ENCODE measurements at places on chromosomes 7 and 10.

DNA sequence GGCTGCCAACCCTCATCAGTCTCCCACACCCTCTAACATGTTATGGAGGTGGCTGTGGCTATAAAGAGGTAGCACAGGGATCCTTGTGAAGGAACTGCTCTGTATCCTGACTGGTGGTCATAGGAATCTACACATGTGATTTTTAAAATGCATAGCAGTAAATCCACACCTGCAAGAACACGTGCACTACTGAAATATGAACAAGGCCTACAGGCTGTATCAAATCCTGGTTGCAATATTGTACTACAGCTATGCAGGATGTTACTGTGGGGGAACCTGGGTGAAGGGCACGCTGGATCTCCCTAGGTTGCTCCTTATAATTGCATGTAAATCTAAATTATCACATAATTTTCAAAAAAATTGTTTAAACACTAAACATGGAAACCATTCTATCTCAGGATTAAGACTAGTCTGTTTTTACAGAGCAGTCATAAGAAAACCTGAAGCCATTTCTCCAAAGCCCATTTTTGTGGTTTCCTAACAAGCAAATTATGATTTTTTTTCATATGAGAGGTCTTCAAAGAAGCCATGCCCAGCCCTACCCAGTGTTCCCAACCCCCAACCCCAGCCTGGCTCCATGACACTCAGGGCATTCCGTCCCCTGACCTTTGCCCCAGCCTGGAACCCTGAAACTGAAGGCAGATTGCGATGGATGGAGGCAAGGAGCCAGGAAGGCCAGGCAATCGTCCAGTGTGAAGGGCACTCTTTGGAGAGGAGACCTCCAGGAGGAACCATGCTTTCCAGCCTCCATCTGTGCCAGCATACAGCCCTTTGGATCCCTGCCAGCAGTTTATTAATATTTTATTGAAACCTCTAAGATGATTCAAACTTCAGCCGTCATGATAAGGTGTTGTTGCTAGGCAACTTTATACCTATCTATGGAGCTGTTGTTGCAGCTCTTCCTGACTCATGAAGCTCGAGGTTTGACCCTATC is 161.0 kb downstream of the GRID1 start:
- H3K36me3 ChIP-seq, result no peaks in the 10 kb centered on the region
- peaks cover 8% of the 10 kb centered on the region for H3K27me3 ChIP-seq
- no peak for DNase-seq
- no peaks in the 10 kb centered on the region for H3K4me1 ChIP-seq

GRCh38 chr7:121163699-121164098 is 165.1 kb upstream of the WNT16 start:
- peaks cover 7% of the 10 kb centered on the region for H3K36me3 ChIP-seq
- peaks cover 44% of the 10 kb centered on the region for H3K4me1 ChIP-seq
- no peaks in the 10 kb centered on the region for H3K27me3 ChIP-seq

DNA sequence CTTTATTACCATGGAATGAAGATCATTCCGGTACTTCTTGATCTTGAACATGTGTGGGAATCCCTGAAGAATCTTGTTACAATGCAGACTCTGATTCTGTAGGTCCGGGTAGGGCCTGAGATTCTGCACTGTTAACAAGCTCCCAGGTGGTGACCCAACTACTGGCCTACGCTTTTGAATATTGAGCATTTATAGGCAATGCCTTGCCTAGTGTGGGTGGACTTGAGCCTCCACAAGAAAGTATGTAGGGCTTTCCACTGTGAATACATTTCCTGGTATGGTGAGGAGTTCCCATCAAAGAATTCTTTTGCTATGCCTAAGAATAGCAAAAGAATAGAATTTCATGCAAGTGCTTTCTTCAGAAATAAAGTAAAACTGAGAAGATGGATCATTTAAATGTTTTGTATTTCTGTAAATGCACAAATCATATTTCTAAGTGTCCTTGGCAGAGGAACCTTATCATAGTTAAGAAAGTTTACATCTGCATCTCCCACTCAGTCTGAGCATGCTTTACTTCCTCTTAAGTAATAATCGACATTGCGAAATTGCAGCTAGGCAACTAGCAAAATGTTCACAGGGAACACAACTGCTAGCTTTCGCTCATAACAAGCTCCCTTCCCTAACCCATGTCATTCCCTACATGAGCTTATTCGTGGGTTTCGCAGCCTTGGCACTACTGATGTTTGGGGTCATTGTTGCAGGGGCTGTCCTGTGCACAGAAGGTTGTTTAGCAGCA is 71.4 kb downstream of the AHR start:
- H3K27ac ChIP-seq, result no peak overlapping the region
- no peaks in the 10 kb centered on the region for H3K4me1 ChIP-seq
- no peak for DNase-seq
- H3K4me3 ChIP-seq, result no peak overlapping the region
- H3K27me3 ChIP-seq, result no peaks in the 10 kb centered on the region

- no peaks in the 10 kb centered on the region for H3K27me3 ChIP-seq
- peaks cover 31% of the 10 kb centered on the region for H3K4me1 ChIP-seq
- H3K4me3 ChIP-seq, result peak overlapping the region; percentile 21
- no peak overlapping the region for H3K27ac ChIP-seq
Measured at GRCh38 chr7:96685755-96686154, 23.9 kb downstream of the SEM1 start.

GRCh38 chr10:99768556-99768955 is 13.9 kb upstream of the ABCC2 start:
- H3K4me3 ChIP-seq, result no peak overlapping the region
- no peak overlapping the region for H3K27ac ChIP-seq
- no peak for DNase-seq
- no peaks in the 10 kb centered on the region for H3K27me3 ChIP-seq

DNA sequence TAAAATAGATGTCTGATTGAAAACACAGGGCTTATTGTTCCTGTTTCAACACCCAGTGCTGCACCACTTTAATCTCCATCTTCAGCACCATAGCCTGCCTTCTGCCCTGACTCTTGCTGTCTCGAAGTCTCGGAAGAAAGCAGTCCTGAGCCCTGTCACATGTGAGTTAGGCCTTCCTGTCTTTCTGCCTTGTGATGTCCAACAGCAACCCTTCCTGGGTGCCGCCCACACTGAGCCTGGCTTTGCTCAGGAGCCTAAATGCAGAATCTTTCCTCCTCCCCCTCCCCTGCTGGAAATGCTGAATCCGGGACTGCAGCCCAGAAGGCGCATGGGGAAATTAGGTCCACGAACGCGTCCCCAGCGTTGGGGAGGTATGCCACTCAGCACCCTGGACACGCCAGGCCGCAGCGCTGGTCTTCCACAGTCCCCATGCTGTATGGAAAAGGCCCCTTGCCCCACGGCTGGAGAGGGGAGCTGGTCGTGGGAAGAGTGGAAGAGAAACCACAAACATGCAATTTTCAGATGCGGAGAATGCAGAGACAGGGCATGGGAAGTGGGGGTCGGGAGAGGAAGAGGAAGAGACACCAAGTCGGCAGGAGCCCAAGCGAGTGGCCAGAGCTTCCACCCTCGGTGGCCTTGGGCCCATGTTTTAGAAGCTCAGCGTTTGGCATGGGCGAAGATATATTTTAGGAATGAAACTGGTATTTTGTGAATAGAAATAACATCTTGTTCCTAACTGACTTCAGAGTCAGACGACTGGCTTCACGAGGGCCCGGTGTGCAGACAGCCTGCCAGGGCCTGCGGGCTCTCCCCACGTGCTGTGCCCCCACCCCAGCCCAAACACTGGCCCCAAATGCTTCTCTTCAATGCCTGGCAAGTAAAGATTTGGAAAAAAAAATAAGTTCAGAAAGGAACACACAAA is 656.1 kb upstream of the FOXK1 start:
- no peaks in the 10 kb centered on the region for H3K4me1 ChIP-seq
- H3K36me3 ChIP-seq, result no peaks in the 10 kb centered on the region
- no peak for DNase-seq
- H3K27me3 ChIP-seq, result peaks cover 15% of the 10 kb centered on the region
- peak overlapping the region; percentile 2 for H3K4me3 ChIP-seq
- no peak overlapping the region for H3K27ac ChIP-seq

GRCh38 chr10:35202050-35202449 is 75.4 kb downstream of the CREM start:
- H3K4me1 ChIP-seq, result no peaks in the 10 kb centered on the region
- no peak for DNase-seq
- no peak overlapping the region for H3K4me3 ChIP-seq
- H3K36me3 ChIP-seq, result no peaks in the 10 kb centered on the region
- no peaks in the 10 kb centered on the region for H3K27me3 ChIP-seq
- H3K27ac ChIP-seq, result no peak overlapping the region

DNA sequence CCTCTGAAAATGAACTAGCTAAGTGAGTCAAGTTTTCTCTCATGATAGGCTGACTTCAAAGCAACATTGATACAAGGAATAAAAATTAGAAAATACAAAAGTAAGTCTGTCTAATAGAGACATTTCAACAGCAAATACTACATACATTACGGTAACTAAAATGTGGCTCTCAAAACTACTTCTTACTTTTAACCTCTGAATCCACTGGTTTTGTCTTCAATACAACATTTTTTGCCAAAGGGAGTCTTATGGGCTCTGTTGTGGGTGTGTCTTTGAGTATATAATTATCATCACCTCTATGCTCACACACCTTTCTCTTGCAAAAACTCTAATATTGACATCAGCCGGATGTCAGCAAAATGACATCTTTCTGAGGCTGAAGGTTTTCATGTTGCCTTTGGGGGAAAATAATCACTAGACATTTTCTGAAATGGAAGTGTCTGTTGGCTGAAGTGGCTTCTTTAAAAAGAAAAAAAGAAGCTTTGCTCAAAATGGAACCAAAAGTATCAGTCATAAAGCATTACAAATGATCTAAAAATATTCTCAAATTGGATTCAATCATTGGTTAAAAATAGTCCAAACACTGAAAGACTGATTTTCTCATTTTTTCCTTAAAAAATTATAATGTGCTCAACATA is 41.8 kb upstream of the FAM133B start:
- H3K36me3 ChIP-seq, result peaks cover 19% of the 10 kb centered on the region
- no peak overlapping the region for H3K4me3 ChIP-seq
- no peak for DNase-seq
- no peaks in the 10 kb centered on the region for H3K27me3 ChIP-seq

- DNase-seq, result no peak
- H3K4me3 ChIP-seq, result no peak overlapping the region
Measured at GRCh38 chr7:26169271-26169670, 17.3 kb downstream of the NFE2L3 start.

GRCh38 chr10:114930320-114930719 is 7.7 kb upstream of the TRUB1 start:
- no peak overlapping the region for H3K27ac ChIP-seq
- H3K27me3 ChIP-seq, result no peaks in the 10 kb centered on the region
- no peaks in the 10 kb centered on the region for H3K36me3 ChIP-seq
- H3K4me3 ChIP-seq, result no peak overlapping the region

DNA sequence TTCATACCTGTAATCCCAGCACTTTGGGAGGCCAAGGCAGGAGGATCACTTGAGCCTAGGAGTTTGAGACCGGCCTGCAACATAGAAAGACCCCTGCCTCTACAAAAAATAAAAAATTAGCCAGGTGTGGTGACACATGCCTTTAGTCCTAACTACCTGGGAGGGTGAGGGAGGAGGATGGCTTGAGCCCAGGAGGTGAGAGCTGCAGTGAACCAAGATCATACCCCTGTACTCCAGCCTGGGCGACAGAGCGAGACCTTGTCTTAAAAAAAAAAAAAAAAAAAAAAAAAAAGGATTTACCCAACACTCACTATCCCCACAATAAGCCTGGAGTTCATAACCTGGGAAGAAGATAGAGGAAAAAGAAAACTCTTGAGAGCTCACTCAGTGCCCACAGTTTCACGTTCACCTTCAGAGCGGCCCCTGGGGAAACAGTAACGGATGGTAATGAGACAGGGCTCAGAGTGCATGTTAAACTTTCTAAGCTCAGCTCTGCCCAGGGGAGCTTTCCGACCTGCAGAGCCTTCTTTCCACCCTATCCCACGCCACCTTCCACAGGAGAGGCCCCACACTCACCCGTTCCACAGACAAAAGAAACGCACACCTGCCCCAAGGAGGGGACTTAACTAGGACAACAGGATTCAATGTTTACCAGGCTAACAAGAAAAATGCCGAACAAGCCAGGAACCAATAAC is 259.8 kb upstream of the KLF14 start:
- no peaks in the 10 kb centered on the region for H3K27me3 ChIP-seq
- H3K27ac ChIP-seq, result no peak overlapping the region
- H3K4me1 ChIP-seq, result peaks cover 59% of the 10 kb centered on the region
- no peaks in the 10 kb centered on the region for H3K36me3 ChIP-seq
- no peak for DNase-seq

GRCh38 chr7:128263420-128263819 is 22.3 kb downstream of the LEP start:
- peaks cover 37% of the 10 kb centered on the region for H3K27me3 ChIP-seq
- H3K27ac ChIP-seq, result no peak overlapping the region
- no peaks in the 10 kb centered on the region for H3K4me1 ChIP-seq
- no peak overlapping the region for H3K4me3 ChIP-seq
- no peak for DNase-seq

Measured in naive B cell (primary cell).